ENCODE measurements at places on chromosomes 3 and 15. TPM values are rescaled to one million over a fixed set of nuclear protein-coding genes. Genes with fewer than 3 reads are reported as not detected.

Gene PEX5L
- total RNA-seq, result under 0.01 TPM

Gene ASB14
- total RNA-seq, result 0.05 TPM

Gene PTPRG
- total RNA-seq, result 29.5 TPM

Gene CCDC33
- 0.30 TPM for total RNA-seq

Gene LAMB2
- 896 TPM for total RNA-seq

Gene CSPG5
- 0.30 TPM for total RNA-seq

Gene SYNPR
- not detected for total RNA-seq

Gene CCR8
- not detected for total RNA-seq

Gene C3orf20
- total RNA-seq, result not detected

Gene C3orf85
- total RNA-seq, result not detected

Gene IL5RA
- total RNA-seq, result not detected

Gene ATP2B2
- total RNA-seq, result not detected

Gene LNP1
- 3.3 TPM for total RNA-seq

Gene EFHB
- total RNA-seq, result 0.42 TPM

Gene GPR15
- not detected for total RNA-seq

Gene GPR149
- total RNA-seq, result not detected

Gene BFSP2
- total RNA-seq, result not detected

Gene ADAMTS9
- 6.5 TPM for total RNA-seq

Gene CAND2
- 3.2 TPM for total RNA-seq

Gene SLC22A14
- 0.59 TPM for total RNA-seq

Gene IL17RB
- total RNA-seq, result not detected

Gene WNT7A
- total RNA-seq, result not detected

Gene NR2E3
- total RNA-seq, result under 0.01 TPM

Gene MASP1
- 25.5 TPM for total RNA-seq

Gene OR5K2
- total RNA-seq, result not detected

Gene NRROS
- 0.30 TPM for total RNA-seq

Gene CCNL1
- 116 TPM for total RNA-seq

Gene SEMA3F
- 0.23 TPM for total RNA-seq

Gene CXCR6
- not detected for total RNA-seq

Gene RHOV
- under 0.01 TPM for total RNA-seq

Gene CLDN16
- total RNA-seq, result 0.23 TPM

Gene AGBL1
- not detected for total RNA-seq
